ENCODE measurements at places on chromosomes 7 and 10. TPM values are rescaled to one million over a fixed set of nuclear protein-coding genes. Genes with fewer than 3 reads are reported as not detected.

Gene SFTPD
- total RNA-seq = not detected

Gene CHN2
- total RNA-seq = 0.44 TPM

Gene ERVW-1
- total RNA-seq = not detected

Gene C10orf62
- not detected for total RNA-seq
